ENCODE measurements at places on chromosomes 2 and 18. TPM values are rescaled to one million over a fixed set of nuclear protein-coding genes. Genes with fewer than 3 reads are reported as not detected.

Gene REG3A
- not detected for total RNA-seq

Gene TRAF3IP1
- total RNA-seq, result 8.4 TPM

Gene CYS1
- 0.55 TPM for total RNA-seq

Gene NT5DC4
- total RNA-seq, result not detected

Gene SERPINB13
- total RNA-seq, result not detected

Gene RAB6C
- not detected for total RNA-seq

Gene LCT
- 0.13 TPM for total RNA-seq
